Osteocyte (in vitro differentiated cells): ENCODE measurements at places on chromosomes 4 and X. TPM values are rescaled to one million over a fixed set of nuclear protein-coding genes. Genes with fewer than 3 reads are reported as not detected.

Gene SPANXA1
- total RNA-seq: not detected in 2 replicates

DNA sequence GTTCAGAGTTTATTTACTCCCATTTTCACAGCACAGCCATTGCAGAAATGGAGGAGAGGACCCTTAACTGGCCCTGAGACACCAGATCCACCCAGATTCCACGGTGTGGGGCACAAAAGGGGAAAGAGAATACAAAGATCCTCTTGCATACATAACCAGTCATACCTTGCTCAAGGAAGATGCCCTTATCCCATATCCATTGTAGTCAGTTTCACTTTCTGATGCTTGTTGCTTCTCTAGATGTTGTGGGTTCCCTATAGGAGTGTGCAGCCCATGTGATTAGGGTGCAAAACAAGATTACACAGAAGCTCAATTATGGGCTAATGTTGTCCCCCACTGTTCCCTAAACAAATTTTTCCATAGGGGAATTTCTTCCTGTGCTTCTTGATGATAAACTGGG is 1309.0 kb upstream of the PABPC4L start:
- no peak for DNase-seq
- no peak overlapping the region for H3K27ac ChIP-seq
- no peak overlapping the region for H3K4me3 ChIP-seq
- no peaks in the 10 kb centered on the region for H3K36me3 ChIP-seq
- H3K4me1 ChIP-seq: peaks cover 27% of the 10 kb centered on the region
- no peaks in the 10 kb centered on the region for H3K27me3 ChIP-seq

DNA sequence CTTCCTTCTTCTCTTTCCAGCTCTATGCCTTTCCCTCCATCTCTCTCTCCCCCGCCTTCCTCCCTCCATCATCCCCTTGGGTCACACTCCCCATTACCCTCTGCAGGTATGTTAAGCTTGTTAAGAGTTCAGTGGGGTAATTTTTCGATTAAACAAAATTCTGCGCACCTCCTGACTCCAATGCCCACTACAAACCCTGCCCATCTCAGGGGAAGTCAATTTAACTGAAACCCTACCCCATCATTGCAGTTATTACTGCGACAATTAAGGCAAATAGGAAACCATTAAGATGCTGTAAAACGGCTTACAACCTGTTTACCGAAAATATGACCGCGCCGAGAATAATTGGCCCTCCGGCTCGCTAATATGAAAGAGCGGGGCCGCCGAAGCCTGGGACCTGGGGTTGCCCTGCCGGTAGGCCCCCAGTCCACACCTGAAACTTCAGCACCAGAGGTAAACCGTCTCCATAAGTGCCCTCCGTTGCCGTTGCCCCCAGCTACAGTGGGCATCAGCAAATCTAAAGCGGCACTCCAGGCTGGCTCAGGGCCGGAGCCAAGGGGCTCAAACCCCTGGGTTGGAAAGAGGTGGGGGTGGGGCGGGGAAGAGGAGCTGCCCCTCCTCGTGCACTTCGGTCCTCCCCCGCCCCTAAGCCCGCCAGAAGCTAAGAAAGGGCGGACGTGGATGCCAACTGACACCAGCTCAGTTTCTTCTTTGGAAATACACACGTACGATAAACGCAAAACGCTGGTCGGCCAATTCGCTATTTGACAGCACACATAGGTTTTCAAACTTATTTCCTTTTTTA is 4.8 kb downstream of the ARX start:
- no peak overlapping the region for H3K4me3 ChIP-seq
- no peak for DNase-seq

DNA sequence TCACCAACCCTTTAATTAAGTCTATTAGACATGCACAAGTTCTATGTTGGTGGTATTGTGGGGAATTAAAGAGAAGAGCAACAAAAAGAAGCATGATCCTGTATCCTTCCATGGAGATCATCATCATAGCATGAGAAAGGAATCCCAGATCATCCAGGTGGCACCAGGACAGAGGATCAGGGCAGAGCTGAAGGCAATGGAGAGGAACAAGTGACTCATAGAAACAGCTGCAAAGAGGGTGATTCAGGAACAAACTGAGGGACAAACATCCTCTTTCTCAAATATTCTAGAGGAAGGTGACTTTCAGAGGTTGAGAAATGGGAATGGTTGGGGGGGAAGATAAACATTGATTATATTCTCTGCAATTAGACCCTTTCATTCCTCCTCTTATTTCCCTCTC is 105.5 kb upstream of the OTUD4 start:
- H3K36me3 ChIP-seq: no peaks in the 10 kb centered on the region
- DNase-seq: no peak
- H3K27ac ChIP-seq: no peak overlapping the region
- H3K4me3 ChIP-seq: no peak overlapping the region
- peaks cover 11% of the 10 kb centered on the region for H3K27me3 ChIP-seq

Gene GYPE
- not detected in 2 replicates for total RNA-seq

Gene HSFX3
- not detected in 2 replicates for total RNA-seq

Gene MAGEA2
- not detected in 2 replicates for total RNA-seq

- H3K27ac ChIP-seq: no peak overlapping the region
- no peaks in the 10 kb centered on the region for H3K36me3 ChIP-seq
- no peak overlapping the region for H3K4me3 ChIP-seq
- H3K27me3 ChIP-seq: peaks cover 18% of the 10 kb centered on the region
- DNase-seq: no peak
Observed at GRCh38 chr4:36385951-36386571, 104.6 kb downstream of the DTHD1 start.

DNA sequence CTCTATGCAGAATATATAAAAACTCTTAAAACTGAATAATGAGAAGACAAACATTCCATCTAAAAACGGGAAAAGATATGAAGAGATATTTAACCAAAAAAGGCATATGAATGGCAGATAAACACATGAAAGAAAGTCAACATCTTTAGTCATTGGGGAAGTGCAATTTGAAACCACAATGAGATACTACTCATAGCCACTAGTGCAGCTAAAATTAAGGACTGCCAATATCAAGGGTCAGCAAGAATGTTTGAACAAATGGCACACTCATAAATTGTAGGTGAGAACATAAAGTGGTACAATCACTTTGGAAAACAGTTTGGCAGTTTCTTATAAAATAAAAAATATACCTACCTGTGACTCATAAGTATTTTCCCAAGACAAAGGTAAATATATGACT is 534.9 kb upstream of the DIPK2B start:
- H3K27me3 ChIP-seq: no peaks in the 10 kb centered on the region
- no peak overlapping the region for H3K27ac ChIP-seq
- H3K36me3 ChIP-seq: no peaks in the 10 kb centered on the region
- DNase-seq: no peak
- H3K4me3 ChIP-seq: no peak overlapping the region

Gene TLR3
- total RNA-seq: 7.5 and 8.2 TPM in 2 replicates

- peak overlapping the region; percentile 94 for H3K27ac ChIP-seq
- peak overlapping the region; percentile 97 for H3K4me3 ChIP-seq
- no peaks in the 10 kb centered on the region for H3K36me3 ChIP-seq
- DNase-seq: no peak
- H3K4me1 ChIP-seq: peaks cover 58% of the 10 kb centered on the region
Observed at GRCh38 chr4:20252656-20253282, 1.1 kb downstream of the SLIT2 start.

GRCh38 chrX:123884809-123885408 is 25.1 kb downstream of the XIAP start:
- H3K27ac ChIP-seq: no peak overlapping the region
- no peaks in the 10 kb centered on the region for H3K4me1 ChIP-seq
- no peaks in the 10 kb centered on the region for H3K27me3 ChIP-seq
- DNase-seq: no peak
- peaks cover 3% of the 10 kb centered on the region for H3K36me3 ChIP-seq

Gene RHOXF2B
- total RNA-seq: not detected in 2 replicates

Gene SGCB
- total RNA-seq: 86.5 and 94.0 TPM in 2 replicates

DNA sequence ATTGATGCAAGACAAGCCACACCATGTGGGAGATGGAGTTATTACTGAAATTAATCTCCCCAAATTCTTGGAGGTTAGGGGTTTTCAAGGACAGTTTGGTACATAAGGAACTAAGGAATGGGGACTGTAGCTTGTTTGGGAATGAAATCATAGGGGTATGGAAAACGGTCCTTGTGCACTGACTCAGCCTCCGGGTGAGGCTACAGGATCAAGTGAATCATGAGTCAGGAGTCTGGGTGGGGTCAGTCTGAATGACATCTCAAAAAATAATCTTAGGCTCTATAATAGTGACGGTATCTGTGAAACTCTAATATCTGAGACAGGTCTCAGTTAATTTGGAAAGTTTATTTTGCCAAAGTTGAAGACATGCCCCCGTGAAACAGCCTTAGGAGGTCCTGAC is 128.5 kb upstream of the CYSLTR1 start:
- no peak overlapping the region for H3K4me3 ChIP-seq
- no peak overlapping the region for H3K27ac ChIP-seq
- DNase-seq: no peak
- no peaks in the 10 kb centered on the region for H3K4me1 ChIP-seq
- no peaks in the 10 kb centered on the region for H3K27me3 ChIP-seq
